ENCODE measurements at places on chromosomes 3 and 15.

DNA sequence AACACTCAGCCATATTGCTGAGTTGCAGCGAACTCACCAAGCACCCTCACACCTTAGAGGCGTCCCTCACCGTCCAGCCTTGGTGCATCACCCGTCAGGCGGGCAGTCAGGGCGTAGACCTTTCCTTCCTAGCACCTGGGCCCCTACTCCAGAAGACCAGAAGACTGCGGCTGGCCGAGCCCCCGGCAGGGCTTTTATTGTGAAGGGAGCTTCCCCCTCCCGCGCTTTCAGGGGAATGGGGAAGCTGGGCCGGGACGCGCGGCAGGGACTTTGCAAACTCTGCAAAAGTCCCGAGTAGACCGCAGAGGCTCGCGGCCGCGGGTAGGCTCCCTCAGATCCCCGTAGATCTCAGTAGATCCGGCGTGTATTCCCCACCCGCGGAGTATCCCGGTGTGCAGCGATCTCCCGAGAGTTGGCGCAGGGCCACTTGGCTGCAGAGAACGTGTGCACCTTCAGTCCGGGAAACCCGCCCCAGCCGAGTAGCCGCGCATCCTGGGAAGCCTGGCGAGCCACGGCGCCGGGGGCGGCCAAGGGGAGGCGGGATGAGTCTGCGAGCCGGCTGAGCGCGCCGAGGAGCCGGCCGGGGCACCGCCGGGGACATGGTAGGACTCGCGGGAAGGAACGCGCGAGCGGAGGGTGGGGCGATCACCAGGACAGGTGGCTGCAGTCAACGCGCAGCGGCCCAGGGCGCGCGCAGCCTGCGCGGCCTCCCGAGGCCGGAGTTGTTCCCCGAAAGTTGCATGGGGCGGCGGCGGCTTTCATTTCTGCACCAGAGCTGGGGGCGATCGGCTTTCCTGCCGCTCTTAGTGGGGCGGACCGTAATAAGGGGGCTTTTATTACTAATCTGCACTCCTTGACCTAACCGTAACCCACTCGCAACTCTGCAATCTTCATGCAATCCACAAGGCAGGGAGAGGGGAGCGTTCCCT lies at the start of gene GASK1A:
GASK1A (plus strand) TSS at position 268 of the 929 bp plus-strand sequence; CDS start at position 600, 332 bp downstream.
- DNase-seq, result peak; percentile 6

GRCh38 chr3:134985864-134986715 lies 191.0 kb downstream of the EPHB1 start:
- DNase-seq, result no peak

GRCh38 chr3:43180027-43180426 lies 74.1 kb upstream of the POMGNT2 start:
- peak; percentile 55 for DNase-seq

DNA sequence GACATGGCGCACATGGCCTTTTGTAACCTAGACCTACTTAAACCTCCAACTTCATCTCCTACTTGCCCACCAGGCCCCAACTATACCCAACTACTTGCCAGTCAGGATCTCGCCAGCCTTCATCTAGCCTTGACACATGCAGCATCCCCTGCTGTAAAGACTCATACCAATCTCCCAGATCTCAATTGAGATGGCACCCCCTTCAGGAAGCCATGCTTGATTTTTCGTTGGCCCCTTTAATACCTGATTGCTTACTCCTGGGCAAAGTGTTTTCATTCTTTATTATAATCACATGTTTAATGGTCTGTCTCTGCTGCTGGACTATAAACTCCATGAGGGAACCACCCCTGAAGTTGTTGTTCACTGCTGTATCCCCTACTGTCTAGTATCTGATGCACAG lies 150.8 kb downstream of the SOX2 start:
- no peak for DNase-seq

DNA sequence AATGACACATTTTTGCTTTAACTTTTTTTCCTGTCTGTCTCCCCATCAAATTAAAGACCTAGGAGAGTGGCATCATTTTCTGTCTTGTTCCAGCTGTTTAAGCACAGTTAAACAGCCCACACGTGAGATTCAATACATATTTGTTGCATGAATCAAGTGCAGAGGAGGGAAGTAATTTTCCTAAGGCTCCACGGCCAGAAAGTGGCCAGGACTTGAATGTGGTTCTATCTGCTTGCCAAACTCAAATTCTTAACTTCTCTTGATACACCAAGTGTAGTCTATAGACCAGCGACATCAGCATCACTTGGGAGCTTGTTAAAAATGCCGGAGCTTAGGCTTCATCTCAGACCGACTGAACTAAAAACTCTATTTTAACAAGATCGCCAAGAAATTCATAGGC lies 724.8 kb upstream of the CFAP20DC start:
- DNase-seq, result no peak

- no peak for DNase-seq
Observed at GRCh38 chr3:43794776-43795175, 104.0 kb downstream of the ABHD5 start.

DNA sequence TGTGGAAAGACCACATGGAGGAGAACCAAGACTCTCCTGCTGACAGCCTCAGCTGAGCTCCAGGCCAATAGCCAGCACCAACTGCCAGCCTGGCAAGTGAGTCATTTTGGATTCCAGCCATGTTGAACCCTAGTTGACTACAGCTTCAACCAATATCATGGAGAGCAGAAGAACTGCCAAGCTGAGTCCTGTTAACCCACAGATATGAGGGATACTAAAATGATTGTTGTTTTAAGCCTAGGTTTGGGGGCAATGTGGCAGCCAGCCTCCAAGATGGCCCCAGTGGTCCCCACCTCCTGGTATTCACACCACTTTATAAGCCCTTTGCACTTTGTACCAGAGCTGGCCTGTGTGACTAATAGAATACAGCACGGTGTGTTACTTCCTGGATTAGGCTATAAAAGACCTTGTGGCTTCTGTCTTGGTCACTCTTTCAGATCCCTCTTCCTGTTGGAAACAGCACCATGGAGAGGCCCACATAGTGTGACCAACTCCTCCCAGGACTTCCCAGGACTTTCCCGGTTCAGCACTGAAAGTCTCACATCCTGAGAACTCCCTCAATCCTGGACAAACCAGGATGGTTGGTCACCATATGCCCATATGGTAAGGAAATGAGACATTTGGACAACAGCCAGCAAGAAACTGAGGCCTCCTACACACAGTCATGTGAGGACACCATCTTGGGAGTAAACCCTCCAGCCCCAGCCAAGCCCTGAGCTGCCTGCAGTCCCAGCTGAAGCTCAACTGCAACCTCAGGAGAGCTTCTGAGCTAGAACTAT lies 32.4 kb upstream of the CDV3 start:
- no peak for DNase-seq

- DNase-seq, result no peak
Observed at GRCh38 chr3:11445883-11446282, 173.7 kb downstream of the ATG7 start.

GRCh38 chr3:187044867-187045552 lies 94.3 kb downstream of the RPL39L start:
- no peak for DNase-seq

GRCh38 chr3:98701071-98701675 lies 62.0 kb upstream of the ST3GAL6 start:
- DNase-seq, result no peak

DNA sequence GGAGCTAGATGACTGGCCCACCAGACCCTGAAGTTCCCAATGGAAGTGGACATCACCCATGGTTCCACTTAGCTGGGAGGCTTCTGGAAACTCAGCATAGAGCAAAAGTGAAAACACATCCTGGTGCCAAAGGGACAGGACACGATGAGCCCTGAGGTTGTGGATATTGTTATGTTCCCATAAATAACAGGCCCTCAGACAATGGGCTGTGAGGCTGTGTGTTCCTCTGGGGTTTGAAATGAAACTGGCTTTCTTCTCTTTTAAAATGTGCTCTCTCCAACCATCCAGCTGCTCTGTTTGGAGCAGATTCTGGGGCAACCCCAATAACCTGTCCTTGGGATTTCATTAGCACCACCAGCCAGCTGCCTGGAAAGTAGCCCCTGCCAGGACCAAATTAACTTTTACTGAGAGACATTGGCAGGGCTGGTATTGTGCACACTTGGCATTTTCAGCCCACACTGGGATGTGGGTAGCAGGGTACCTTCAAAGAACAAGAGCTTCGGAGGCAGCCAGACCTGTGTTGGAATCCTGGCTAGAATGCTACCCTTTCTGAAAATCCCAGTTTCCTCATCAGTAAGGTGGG lies 97.5 kb downstream of the DNAJB8 start:
- DNase-seq, result no peak

- DNase-seq, result no peak
Observed at GRCh38 chr15:62783303-62783957, 259.1 kb upstream of the TPM1 start.

DNA sequence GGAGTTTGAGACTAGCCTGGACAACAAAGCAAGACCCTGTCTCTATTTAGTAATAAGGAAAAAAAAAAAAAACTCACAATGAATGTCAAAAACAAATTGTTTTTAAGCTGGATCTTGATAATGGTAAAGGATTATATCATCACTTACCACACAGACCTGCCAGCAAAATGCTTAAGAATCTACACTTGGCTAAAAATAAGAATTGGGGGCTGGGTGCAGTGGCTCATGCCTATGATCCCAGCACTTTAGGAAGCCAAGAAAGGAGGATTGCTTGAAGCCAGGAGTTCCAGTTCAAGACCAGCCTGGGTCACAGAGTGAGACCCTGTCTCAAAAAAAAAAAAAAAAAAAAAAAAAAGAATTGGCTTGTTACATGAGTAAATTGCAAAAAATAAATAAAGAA lies 31.0 kb downstream of the ACAP2 start:
- no peak for DNase-seq

GRCh38 chr3:170909129-170909903 lies 879 bp upstream of the EIF5A2 start:
- DNase-seq, result no peak

DNA sequence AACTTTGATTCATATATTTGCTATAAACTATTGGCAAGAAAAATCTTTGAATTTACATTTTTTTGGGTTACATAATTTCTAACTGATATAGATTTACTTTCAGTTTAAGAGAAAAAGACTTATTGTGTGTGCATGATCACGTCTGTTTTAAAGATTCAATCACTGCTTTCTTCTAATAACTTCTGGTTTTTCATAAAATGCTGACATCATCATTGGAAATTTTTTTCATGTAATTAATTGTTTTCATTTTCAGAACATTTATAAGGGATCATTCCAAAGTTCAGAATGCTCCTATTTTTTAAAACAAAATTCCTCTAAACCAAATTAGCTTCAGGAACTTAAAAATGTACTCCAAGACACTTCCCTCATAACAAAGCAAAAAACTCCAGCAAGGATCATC lies 500.7 kb upstream of the GBE1 start:
- DNase-seq, result no peak

DNA sequence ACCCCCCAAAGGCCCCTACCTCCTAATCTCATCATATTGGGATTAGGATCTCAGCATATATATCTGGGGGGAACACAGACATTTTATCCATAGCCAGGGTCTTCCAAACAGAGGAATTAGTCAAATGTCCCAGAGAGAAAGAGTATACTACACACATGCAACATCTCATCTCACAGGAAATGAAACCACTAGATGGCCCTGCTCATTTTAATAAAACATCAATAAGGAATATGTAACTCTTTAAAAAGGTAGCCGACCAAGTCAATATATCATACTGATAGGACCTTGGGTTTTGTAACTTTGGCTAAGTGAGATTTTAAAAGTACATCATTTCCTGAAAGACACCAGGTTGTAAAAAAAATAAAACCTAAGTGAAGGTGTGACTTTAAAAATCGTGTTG lies 45.6 kb upstream of the THSD4 start:
- no peak for DNase-seq

- DNase-seq, result no peak
Observed at GRCh38 chr3:37696661-37697060, 165.0 kb upstream of the CTDSPL start.

- no peak for DNase-seq
Observed at GRCh38 chr3:15714448-15714847, 83.3 kb downstream of the ANKRD28 start.

GRCh38 chr15:69531665-69532027 lies 79.0 kb downstream of the RPLP1 start:
- no peak for DNase-seq

DNA sequence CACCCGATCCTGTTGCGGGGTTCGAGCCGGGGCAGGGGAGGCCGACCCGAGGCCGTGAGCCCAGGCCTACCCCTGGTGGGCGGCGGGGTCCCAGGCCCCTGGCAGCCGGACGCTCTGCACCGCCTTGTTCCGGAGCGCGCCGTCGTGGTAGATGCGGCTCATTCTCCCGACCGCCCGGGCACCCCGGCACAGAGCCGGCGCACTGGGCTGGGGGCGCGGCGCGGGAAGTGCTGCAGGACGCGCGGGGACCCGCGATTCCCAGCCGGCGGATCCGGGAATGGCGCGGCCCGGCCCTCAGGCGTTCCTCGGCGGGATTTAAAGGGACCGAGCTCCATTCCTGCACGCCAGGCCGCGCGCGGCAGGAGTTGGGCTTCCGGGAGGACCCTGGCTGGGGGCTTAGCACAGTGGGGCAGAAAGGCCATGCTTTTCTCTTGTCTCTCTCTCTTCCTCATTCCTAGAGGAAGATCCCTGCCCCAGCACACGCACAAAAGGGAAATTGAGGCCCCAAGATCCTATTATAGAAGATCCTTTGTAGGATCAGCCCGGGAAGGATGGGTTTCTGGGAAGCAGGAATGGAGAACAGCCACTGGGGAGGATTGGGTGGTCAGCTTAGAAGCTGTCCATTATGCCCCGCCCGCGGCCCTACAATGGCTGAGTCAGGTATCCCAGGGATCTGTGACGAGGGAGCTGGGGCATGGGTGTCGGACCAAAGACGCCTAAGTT lies at the start of gene ARPIN:
ARPIN (minus strand) TSS at position 279 of the 723 bp plus-strand sequence; CDS start at position 162, 117 bp downstream.
- no peak for DNase-seq

- no peak for DNase-seq
Observed at GRCh38 chr15:51302480-51302879, 35.9 kb downstream of the CYP19A1 start.

DNA sequence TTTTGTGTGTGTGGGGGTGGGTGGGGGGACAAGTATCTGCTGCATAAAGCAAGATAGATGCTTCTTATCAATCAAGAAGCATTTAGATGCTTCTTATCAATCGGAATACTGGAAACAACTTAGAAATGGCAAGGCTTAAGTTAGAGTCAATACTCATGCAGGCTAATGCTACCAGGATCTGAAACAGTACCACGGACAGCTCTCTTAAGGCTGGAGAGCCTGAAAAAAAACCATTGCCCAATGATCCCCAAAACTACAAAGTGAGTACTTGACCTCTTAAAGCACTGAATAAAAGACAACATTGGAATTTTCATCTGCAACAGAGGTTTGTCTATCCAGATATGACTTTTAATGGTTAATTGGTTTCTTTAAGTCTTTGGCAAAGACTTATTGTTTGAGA lies 262.3 kb downstream of the GAP43 start:
- DNase-seq, result no peak

- no peak for DNase-seq
Observed at GRCh38 chr3:139830817-139831216, 104.2 kb upstream of the CLSTN2 start.

Data from CD4-positive, alpha-beta T cell treated with Interferon gamma for 1 hour (primary cell).